Pulmonary artery endothelial cell (primary cell): ENCODE measurements at places on chromosomes 5 and 9. TPM values are rescaled to one million over a fixed set of nuclear protein-coding genes. Genes with fewer than 3 reads are reported as not detected.
A peak's percentile ranks its signal among the peaks of the same experiment; 100 is the strongest.

MYO10 gene
- 105 and 126 TPM in 2 replicates for total RNA-seq

- DNase-seq: no peak
Measured at GRCh38 chr5:61000887-61001286, 55.9 kb downstream of the NDUFAF2 start.

DNA sequence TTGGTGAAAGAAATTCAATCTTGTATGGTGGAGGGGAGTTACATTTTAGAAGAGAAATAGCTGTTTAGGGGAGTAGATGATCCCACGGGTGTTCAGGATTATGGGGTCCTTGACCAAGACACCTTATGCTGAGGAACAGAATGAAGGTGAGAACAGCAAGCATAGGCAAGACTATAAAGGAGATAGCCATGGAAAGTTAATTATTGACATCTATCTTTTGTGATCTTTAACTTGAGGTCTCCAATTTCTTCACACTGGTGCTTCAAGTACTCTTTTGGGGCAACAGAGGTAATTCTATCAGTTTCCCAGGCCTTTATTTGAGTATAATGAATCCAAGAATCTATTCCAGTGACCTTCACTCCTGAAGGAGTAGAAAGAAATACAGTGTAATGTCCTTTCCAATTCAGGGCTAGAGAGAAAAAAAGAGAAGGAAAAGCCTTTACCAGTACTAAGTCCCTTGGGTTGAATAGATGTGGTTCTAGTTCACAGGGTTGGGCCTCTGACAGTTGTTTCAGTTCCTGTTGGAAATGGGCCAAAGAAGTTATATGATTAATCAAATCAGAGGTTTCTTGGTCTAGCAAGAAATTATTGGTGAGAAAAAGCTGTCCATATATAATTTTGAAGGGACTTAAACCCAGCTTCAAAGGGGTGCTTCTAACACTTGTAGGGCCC, 2104.1 kb upstream of the ACO1 start:
- DNase-seq: no peak

- no peak for DNase-seq
Measured at GRCh38 chr5:69131304-69131703, 35.6 kb upstream of the CCNB1 start.

- no peak for DNase-seq
Measured at GRCh38 chr9:16611983-16612382, 258.5 kb downstream of the BNC2 start.

DNA sequence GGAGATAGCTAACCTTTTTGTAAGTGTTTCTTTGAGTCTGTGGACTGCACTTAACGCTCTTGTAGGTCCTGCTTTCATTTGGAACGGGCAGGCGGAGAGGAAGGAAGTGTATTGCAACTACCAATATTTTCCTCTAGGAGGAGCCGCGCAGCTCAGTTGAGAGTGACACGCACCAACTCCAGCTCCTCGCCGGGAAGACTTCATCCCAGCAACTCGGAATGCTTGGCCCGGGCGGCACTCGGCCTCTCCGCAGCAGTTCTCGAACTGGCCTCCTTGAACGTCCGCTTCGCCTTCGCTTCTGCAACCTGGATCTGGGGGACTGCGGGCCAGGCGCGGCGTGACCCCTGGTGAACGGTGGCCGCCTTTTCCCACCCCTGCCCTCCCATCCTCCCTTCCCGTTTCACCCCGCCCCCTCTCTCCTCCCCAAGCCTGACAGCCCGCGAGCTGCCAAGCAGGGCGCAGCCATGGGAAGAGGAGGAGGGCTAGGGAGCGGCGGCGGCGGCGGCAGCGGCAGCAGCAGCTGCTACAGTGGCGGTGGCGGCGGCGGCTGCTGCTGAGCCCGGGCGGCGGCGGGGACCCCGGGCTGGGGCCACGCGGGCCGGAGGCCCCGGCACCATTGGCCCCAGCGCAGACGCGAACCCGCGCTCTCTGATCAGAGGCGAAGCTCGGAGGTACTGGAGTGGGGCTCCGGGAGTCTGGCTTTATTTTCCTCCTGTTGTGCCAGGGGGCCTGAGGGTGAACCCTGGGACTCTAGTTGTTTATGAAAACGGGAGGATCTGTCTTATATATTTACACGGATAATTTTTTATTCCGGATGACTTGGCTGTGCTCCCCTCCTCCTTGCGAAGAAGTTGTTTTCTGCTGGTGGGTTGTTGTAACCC, at the start of gene GHR:
GHR (plus strand) TSS at position 155 of the 881 bp plus-strand sequence. CDS start 142,436 bp downstream, outside the sequence.
- DNase-seq: peak; percentile 78

CRAT gene
- 34.6 and 37.9 TPM in 2 replicates for total RNA-seq

SLC4A9 gene
- not detected in 2 replicates for total RNA-seq

CDH18 gene
- not detected in 2 replicates for total RNA-seq

PCDH12 gene
- total RNA-seq: 12.1 and 23.0 TPM in 2 replicates

DNA sequence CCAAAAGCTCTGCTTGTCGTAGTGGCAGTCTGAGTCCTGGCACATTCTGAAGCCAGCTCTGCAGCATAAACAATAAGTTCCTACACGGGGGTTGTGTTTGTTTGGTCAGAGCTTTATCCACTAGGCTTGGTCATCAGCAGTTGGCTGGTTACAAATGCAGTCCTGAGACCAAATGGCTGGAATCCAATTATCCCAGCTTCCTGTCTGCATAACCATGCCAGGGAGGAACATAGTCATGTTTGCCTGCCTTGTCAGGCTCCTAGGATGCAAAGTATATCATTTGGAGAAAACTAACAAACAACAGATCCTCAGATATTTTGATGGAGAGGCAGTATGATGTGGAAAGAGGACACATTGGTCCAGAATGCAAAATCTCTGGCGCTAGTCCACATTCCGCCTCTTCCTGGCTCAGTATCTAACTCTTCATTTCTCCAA, 85.8 kb downstream of the FBXO38 start:
- DNase-seq: peak; percentile 89

GRCh38 chr5:30650311-30650710, 543.2 kb upstream of the CDH6 start:
- DNase-seq: no peak

CDH9 gene
- total RNA-seq: not detected in 2 replicates

C5orf58 gene
- total RNA-seq: not detected in 2 replicates

GRCh38 chr9:110926828-110927487, 111.3 kb downstream of the LPAR1 start:
- DNase-seq: no peak

DNA sequence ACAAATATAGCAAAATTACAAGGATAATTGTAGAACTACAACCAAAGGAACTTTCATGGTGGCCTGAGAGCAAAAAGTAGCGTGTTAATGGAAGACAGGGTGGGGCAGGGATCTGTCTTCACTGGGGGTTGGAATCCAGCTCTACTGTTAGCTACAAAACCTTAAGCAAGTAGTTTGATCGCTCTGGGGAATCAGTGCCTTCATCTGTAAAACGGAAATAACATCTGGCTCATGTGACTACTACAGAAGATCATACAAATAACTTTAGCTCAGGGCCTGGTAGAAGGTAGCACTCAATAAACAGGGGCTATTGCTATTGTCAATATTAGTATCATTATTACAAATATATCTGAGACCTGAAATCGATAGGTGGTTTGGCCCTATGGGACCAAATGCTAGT, 40.4 kb downstream of the ZNF608 start:
- DNase-seq: no peak
